ENCODE measurements at places on chromosomes 6 and 20. TPM values are rescaled to one million over a fixed set of nuclear protein-coding genes. Genes with fewer than 3 reads are reported as not detected.

DNA sequence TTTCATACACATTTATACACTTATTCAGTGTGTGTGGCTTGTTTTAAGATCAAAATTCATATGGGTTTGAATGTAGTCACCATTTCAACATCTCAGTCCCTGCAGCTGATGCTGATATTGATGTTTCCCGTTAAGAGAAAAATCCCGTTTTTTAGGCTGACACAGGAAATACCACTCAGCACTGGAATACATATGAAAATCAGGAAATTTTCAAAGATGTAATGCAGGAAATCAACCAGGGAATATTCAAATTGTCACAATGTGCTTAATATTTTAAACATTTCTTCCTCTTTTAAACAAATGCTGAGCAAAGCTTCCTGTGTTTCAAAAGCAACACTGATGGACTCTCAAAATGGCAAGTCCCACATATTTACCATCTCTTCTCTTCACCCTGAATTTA lies 94.5 kb upstream of the MARCKS start:
- DNase-seq, result no peak
- no peak overlapping the region for H3K27ac ChIP-seq
- no peak overlapping the region for H3K4me3 ChIP-seq
- H3K36me3 ChIP-seq, result no peaks in the 10 kb centered on the region

DNA sequence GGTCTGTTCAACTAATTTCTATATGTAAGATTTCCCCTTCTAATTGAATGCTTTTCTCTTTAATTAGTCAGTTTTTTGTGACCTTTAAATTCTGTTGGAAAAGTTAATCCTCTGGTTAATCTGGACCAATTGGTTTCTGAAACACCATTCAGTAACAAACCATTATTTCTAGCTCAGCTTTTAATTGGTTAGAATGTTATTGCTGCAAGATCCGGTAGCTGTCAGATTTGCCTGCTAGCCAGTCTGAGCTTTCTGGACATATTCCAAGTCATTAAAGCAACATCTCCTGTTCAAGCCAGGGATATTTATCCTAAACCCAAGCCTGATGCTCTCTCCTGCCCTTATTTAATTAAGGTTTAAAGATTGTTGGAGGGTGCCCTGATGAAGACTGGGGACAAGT lies 55.1 kb upstream of the FBXL4 start:
- H3K27me3 ChIP-seq, result no peaks in the 10 kb centered on the region
- no peak for DNase-seq
- H3K4me1 ChIP-seq, result no peaks in the 10 kb centered on the region
- H3K27ac ChIP-seq, result no peak overlapping the region
- no peak overlapping the region for H3K4me3 ChIP-seq
- H3K36me3 ChIP-seq, result no peaks in the 10 kb centered on the region

Gene GRIK2
- total RNA-seq, result not detected

- H3K4me1 ChIP-seq, result no peaks in the 10 kb centered on the region
- H3K27ac ChIP-seq, result no peak overlapping the region
- no peaks in the 10 kb centered on the region for H3K36me3 ChIP-seq
- no peak overlapping the region for H3K4me3 ChIP-seq
- no peaks in the 10 kb centered on the region for H3K27me3 ChIP-seq
Observed at GRCh38 chr6:135362124-135362523, 135.4 kb downstream of the AHI1 start.

DNA sequence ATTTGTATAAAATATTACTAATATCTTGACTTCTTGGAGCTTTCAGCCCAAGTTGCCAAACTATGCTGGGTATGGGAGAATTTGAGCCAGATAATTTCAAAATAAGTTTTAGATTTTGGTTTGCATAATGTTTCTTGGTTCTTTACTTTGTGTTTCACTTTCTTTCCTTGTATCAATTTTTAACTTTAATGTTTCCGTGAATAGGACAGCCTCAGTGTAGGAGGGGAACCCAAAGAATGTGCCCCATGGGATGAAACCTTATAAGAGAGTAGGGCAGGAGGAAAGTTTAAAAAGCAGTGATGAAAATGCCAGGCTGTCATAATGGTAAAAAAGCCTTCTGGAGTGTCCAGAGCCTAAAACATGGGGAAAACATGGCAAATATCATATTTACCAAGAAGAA lies 252.4 kb upstream of the IRAK1BP1 start:
- H3K36me3 ChIP-seq, result no peaks in the 10 kb centered on the region
- no peak for DNase-seq
- no peak overlapping the region for H3K27ac ChIP-seq
- H3K4me3 ChIP-seq, result no peak overlapping the region
- H3K27me3 ChIP-seq, result no peaks in the 10 kb centered on the region
- H3K4me1 ChIP-seq, result no peaks in the 10 kb centered on the region

GRCh38 chr20:59030911-59031563 lies 1.1 kb downstream of the ATP5F1E start:
- peaks cover 50% of the 10 kb centered on the region for H3K4me1 ChIP-seq
- H3K27me3 ChIP-seq, result no peaks in the 10 kb centered on the region
- H3K36me3 ChIP-seq, result peaks cover 34% of the 10 kb centered on the region
- DNase-seq, result no peak
- peak overlapping the region; percentile 29 for H3K4me3 ChIP-seq

GRCh38 chr6:53752856-53753255 lies 41.9 kb upstream of the LRRC1 start:
- no peak overlapping the region for H3K4me3 ChIP-seq
- H3K4me1 ChIP-seq, result no peaks in the 10 kb centered on the region
- DNase-seq, result no peak
- H3K36me3 ChIP-seq, result no peaks in the 10 kb centered on the region
- H3K27ac ChIP-seq, result no peak overlapping the region

DNA sequence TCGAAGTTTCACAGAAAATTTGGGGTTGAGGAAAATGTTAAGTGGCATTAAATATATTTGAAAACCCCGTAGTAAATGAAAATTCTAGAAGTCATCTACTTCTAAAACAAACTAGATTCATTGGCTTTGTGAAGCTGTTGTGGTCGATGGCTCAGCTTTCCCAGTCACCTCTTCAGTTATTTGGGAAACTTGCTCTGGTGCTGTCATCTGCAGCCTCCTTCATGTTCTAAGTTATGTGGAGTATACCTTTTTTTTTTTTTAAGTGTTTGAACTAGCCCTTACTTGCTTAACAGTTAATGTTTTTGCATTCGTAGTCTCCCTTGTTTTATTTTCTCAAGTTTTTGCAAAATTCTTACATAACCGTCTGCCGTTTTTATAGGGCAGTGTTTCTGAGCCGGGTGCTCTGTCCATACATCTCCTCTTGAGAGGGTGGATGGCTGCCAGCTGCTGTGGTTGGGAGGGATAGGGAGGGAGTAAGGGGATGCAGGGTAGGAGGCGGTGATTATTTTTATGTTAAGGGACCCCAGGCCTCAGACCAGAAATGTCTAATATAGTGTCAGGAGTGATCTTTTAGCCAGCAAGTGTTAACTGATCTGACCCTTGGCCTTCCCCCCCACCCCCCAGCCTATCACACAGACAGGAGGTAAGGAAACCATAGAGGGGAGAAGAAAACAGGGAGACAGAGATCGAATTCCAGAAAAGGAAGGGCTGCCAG lies 7.1 kb downstream of the RREB1 start:
- H3K4me3 ChIP-seq, result no peak overlapping the region
- no peak for DNase-seq
- peaks cover 64% of the 10 kb centered on the region for H3K4me1 ChIP-seq
- no peaks in the 10 kb centered on the region for H3K27me3 ChIP-seq
- no peak overlapping the region for H3K27ac ChIP-seq
- no peaks in the 10 kb centered on the region for H3K36me3 ChIP-seq

DNA sequence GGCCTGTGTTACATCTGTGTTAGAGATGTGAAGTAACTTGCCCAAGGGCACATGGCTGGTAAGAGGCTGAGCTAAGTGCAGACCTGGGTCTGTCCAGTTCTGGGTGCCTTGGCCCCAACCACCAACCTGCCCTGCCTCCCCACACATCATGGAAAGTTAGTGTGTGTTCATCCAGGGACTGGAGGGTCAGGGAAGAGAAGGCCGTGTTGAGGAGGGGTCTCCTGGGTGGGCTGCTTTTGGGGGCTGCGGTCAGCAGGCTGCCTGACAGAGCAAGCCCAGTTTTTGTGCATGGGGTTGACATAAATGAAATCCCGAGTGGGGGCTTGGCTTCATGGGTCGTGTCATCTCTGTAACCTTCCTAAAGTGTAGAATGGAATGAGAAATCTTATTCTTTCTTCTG lies 10.9 kb downstream of the PYGB start:
- peaks cover 16% of the 10 kb centered on the region for H3K4me1 ChIP-seq
- no peaks in the 10 kb centered on the region for H3K36me3 ChIP-seq
- no peaks in the 10 kb centered on the region for H3K27me3 ChIP-seq
- no peak overlapping the region for H3K27ac ChIP-seq
- DNase-seq, result no peak

Gene TRIM40
- total RNA-seq, result not detected

- no peaks in the 10 kb centered on the region for H3K36me3 ChIP-seq
- no peak overlapping the region for H3K4me3 ChIP-seq
- H3K27ac ChIP-seq, result no peak overlapping the region
- DNase-seq, result no peak
- no peaks in the 10 kb centered on the region for H3K27me3 ChIP-seq
Observed at GRCh38 chr6:111176038-111176759, 88.9 kb downstream of the SLC16A10 start.

Gene RALGAPB
- total RNA-seq, result 33.8 TPM

DNA sequence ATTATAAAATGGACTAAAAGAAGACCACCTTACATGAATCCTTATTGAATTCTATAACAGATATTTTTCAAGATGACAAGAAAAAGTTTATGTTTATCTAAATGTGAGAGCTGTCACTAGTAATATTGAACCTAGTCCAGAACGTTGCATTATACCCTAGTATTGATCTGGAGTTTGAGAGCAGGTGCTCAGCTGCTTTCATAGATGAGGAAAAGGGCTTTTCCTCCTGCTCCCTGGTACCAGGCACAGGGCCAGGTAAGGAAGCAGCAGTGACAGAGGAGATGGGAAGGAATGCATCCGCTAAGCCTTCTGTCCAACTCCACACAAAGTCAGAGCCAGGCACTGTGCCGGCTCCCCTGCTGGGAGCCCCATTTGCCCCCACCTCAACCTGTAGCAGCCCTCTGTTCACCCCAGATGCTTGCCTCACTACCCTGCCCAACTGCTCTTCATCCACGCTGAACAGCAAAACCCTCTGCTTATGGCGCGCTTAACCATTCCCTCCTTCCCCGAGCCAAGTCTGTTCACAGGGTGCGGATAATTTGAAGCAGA lies 393.1 kb downstream of the FRK start:
- H3K4me3 ChIP-seq, result no peak overlapping the region
- no peak for DNase-seq
- no peak overlapping the region for H3K27ac ChIP-seq
- H3K4me1 ChIP-seq, result no peaks in the 10 kb centered on the region
- no peaks in the 10 kb centered on the region for H3K27me3 ChIP-seq
- no peaks in the 10 kb centered on the region for H3K36me3 ChIP-seq

Gene MCHR2
- not detected for total RNA-seq

DNA sequence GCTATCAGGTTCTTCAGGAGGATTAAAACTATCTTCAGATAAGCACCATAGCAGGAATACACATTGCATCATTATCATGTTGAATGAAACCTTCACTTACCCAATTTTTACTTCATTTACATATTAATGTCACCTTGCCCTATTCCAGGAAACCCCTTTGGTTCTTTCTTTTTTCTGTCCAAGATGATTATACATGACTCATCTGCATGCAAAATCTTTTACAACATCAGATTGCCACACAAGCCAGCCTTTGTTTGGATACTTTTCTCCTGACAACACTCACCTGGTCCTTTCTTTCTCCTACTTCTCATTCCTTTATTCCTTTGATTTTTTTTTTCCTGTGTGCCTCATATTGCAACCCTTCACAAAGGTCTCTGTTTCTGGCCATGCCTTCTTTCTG lies 200.5 kb upstream of the POU3F2 start:
- H3K27ac ChIP-seq, result no peak overlapping the region
- H3K4me3 ChIP-seq, result no peak overlapping the region
- no peaks in the 10 kb centered on the region for H3K4me1 ChIP-seq
- no peaks in the 10 kb centered on the region for H3K27me3 ChIP-seq
- H3K36me3 ChIP-seq, result no peaks in the 10 kb centered on the region
- DNase-seq, result no peak

GRCh38 chr6:15658181-15658744 lies 4.6 kb downstream of the DTNBP1 start:
- no peaks in the 10 kb centered on the region for H3K27me3 ChIP-seq
- no peak overlapping the region for H3K4me3 ChIP-seq
- H3K27ac ChIP-seq, result no peak overlapping the region
- peaks cover 22% of the 10 kb centered on the region for H3K4me1 ChIP-seq
- no peak for DNase-seq

GRCh38 chr6:35185971-35186370 lies 27.8 kb upstream of the SCUBE3 start:
- no peak overlapping the region for H3K4me3 ChIP-seq
- no peak overlapping the region for H3K27ac ChIP-seq
- H3K4me1 ChIP-seq, result no peaks in the 10 kb centered on the region
- DNase-seq, result no peak
- H3K36me3 ChIP-seq, result no peaks in the 10 kb centered on the region

Gene INSM1
- 7.4 TPM for total RNA-seq

GRCh38 chr20:58719258-58719657 lies 26.7 kb downstream of the NPEPL1 start:
- no peak overlapping the region for H3K27ac ChIP-seq
- no peaks in the 10 kb centered on the region for H3K4me1 ChIP-seq
- H3K36me3 ChIP-seq, result no peaks in the 10 kb centered on the region
- DNase-seq, result no peak
- H3K4me3 ChIP-seq, result no peak overlapping the region

Gene IL17A
- total RNA-seq, result 0.51 TPM

Gene OR2H1
- total RNA-seq, result not detected

DNA sequence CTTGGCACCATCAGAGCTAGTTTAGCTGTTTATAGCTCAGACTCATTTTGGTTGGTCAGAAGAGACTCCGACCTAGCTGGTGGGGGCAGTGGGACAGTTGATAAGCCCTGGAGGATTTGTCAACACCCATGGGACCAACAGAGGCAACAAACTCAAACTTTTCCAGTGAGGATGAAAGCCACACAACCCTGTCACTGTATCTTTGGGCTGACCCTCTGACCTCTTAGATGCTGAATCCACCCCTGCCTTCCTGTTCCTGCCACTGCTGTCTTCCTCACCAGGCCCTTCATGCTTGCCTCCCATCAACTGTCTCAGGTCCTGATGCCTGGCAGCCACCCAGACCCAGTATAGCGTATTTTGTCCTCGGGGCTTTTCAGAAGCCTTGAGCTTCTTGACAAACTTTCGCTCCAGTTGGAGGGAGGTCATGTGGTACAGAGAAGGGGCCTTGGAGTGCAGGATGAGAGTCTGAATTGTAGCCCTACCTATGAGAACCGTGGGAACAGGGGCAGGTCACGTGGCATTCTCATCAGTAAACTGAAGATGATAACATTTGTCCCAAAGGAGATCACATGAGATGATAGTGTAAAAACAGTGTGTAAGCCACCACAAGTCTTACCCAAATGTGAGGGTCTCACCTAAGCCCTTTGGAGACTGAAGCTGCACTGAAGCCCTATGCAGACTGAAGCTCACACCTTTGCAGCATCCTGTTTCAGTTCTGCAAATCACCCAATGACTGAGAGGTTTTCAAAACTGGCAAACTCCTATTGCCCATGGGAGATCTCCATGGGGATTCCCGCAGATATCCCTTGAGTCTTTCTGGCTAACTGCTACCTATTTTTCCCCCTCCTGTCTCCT lies 72.0 kb upstream of the F13A1 start:
- H3K27me3 ChIP-seq, result no peaks in the 10 kb centered on the region
- DNase-seq, result no peak
- H3K36me3 ChIP-seq, result no peaks in the 10 kb centered on the region
- H3K27ac ChIP-seq, result no peak overlapping the region
- H3K4me1 ChIP-seq, result no peaks in the 10 kb centered on the region

Gene CENPB
- 66.4 TPM for total RNA-seq

GRCh38 chr6:27771235-27771634 lies 141.0 kb downstream of the OR2B2 start:
- H3K27me3 ChIP-seq, result no peaks in the 10 kb centered on the region
- peaks cover 5% of the 10 kb centered on the region for H3K4me1 ChIP-seq
- no peak overlapping the region for H3K4me3 ChIP-seq
- DNase-seq, result no peak

GRCh38 chr6:133956416-133957049 lies 3.5 kb downstream of the TBPL1 start:
- H3K4me3 ChIP-seq, result no peak overlapping the region
- H3K4me1 ChIP-seq, result peaks cover 49% of the 10 kb centered on the region
- peak overlapping the region; percentile 75 for H3K27ac ChIP-seq
